Body of pancreas (tissue), 4 donors: ENCODE measurements at places on chromosomes 3 and 15. TPM values are rescaled to one million over a fixed set of nuclear protein-coding genes. Genes with fewer than 3 reads are reported as not detected.

RETNLB gene
- total RNA-seq, result not detected

- no peak for DNase-seq
Measured at GRCh38 chr3:155846119-155846518, 8.1 kb downstream of the SLC33A1 start.

OIP5 gene
- not detected for total RNA-seq

ZWILCH gene
- 0.99 TPM for total RNA-seq

PML gene
- total RNA-seq, result 38.2 TPM
